ENCODE measurements at places on chromosomes 5 and 9. TPM values are rescaled to one million over a fixed set of nuclear protein-coding genes. Genes with fewer than 3 reads are reported as not detected.

CORO2A gene
- 7.2 TPM for total RNA-seq

SPRY4 gene
- 0.05 TPM for total RNA-seq

FST gene
- total RNA-seq = not detected

TMEM171 gene
- total RNA-seq = not detected

NOTCH1 gene
- 74.4 TPM for total RNA-seq

OCLN gene
- 3.9 TPM for total RNA-seq

ECM2 gene
- total RNA-seq = not detected

SGCD gene
- total RNA-seq = not detected

SOHLH1 gene
- total RNA-seq = not detected

FOXD4 gene
- 0.71 TPM for total RNA-seq

- DNase-seq = no peak
Observed at GRCh38 chr5:142527234-142527633, 158.7 kb downstream of the FGF1 start.

DNA sequence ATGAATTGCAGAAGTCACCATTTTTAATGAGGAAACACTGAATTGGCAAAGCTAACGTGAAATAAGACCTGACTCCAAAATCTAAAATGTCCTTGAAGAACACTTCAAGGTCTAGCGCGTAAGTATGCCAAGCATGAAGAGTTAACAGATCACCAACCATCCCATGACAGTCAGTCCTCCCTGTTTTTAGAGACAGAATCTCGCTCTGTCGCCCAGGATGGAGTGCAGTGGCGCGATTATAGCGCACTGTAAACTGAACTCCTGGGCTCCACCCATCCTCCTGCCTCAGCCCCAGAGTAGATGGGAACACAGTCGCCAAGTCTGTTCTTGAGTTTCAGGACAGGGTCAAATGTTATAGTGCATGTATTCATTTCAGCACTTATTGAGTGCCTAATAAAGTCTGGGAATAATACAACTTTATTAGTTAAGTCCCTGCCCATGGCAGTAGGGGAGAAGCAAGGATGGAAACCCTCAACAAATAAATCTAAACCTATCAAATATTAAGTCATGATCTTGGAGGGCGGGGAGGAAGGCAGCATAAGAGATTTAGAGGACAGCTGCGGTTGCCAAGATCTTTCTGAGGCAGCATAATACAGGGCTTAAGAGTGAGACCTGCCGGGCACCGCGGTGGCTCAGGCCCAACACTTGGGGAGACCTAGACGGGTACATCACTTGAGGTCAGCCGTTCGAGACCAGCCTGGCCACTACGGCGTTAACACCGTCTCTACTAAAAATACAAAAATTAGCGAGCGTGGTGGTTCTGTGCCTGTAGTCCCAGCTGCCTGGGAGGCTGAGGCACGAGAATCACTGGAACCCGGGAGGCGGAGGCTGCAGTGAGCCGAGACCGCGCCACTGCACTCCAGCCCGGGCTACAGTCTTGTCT is 1.1 kb downstream of the ATPSCKMT start:
- no peak for DNase-seq

GRCh38 chr5:143402017-143402552 is 1.4 kb downstream of the NR3C1 start:
- peak; percentile 44 for DNase-seq

- DNase-seq = no peak
Observed at GRCh38 chr5:125668884-125669283, 754.3 kb upstream of the GRAMD2B start.

GRCh38 chr5:1794901-1795290 is 4.7 kb downstream of the MRPL36 start:
- DNase-seq = no peak

DNA sequence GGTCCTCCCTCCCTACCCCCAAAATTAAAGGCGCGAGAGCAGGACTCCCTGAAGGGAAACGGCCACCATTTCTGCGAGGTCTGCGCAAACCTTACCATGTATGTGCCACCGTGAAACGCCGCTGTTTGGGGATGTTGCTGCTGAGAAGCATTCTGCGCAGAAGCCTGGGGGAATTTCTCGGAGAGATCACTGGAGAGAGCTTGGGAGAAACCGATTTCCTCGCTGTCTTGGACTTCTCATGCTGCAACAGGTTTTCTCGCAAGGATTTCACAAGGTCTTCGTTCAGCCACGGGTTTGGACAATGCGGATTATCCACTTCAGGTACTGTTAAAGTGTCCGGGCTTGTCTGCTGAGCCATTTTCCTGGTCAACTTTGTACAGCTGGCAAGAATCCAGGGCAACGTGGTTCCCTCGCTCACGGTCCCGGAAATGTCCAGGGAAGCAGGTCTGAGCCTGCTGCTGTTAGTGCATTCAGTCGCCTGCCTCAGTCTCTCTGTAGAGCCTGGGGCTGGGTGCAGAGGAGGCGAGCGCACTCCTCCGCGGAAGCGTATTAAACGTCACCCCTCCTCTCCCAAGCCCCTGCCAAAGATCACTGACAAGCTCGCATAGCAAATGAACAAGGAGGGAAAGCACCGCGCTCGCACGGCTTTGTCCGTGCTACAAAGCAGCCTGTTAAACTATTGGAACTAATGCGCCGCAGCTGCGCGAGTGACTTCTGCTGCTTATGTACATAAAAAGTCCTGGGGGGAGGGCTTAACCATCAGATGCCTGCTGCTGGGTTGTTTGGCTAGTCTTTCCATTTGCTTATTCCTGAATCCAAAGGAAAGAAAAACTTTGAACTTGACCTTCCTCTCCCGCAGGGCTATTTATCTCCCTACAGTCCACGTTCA is 125.1 kb downstream of the PDE4D start:
- DNase-seq = no peak

GRCh38 chr9:1707291-1707690 is 307.9 kb upstream of the SMARCA2 start:
- DNase-seq = no peak

GRCh38 chr9:14198841-14199455 is 115.0 kb downstream of the NFIB start:
- DNase-seq = no peak

GRCh38 chr5:11182441-11183080 is 421.5 kb upstream of the DAP start:
- no peak for DNase-seq

DNA sequence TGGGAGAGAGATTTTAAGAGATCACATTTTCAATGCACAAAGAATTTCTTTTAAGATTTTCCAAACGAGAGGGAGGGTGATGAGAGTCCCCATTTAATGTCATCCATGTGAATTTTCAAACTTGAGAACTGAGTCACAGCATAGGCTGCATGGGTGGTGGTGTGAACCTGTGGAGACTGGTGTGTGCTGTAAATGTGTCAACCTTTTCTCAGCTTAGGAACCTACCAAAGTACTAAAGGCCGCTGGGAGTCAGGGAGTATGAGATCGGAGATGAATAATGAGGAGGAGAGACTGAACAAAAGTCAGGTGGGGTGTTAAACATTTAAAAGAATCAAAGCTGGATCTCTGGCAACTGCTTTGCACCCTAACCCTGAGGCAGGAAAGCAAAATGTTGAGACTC is 7.5 kb downstream of the ALDH1A1 start:
- no peak for DNase-seq

DNA sequence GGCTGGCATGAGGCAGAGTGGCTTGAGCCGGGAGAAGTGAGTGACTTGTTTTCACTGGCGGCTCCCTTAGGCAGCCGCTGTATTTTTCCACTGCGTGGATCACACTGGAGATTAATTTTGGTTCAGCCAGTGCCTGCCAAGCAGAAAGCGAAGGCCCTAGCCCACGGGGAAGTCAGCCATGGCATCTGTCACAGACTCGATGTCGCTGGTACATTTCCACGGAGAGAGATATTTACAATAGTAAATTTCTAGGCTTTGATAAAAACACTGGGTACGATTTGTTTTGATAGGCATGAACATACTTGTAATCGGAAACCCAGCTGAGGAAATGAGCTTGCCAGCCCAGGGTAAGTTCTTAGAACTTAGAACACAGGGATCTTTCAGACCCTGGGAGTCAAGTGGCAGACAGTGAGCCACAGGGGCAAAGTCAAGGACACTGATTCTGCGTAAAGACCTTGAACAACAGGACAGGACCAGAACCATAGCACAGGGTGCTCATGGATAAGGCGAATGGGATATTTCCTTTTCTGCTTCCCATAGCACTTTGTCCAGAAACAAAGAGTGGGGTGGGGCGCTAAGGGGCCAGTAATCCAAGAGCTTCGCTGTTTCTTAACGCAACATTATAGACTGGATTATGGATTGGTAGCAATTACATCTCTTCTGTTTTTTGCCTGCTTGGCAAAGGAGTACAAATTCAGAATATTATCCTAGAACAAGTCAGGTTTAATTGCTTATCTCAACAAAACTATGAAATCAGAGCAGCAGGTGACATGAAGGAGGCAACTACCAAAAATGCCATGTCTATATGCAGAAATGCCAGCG is 4.5 kb downstream of the DUSP1 start:
- no peak for DNase-seq

GRCh38 chr9:121868626-121869025 is 217.2 kb downstream of the DAB2IP start:
- no peak for DNase-seq

DNA sequence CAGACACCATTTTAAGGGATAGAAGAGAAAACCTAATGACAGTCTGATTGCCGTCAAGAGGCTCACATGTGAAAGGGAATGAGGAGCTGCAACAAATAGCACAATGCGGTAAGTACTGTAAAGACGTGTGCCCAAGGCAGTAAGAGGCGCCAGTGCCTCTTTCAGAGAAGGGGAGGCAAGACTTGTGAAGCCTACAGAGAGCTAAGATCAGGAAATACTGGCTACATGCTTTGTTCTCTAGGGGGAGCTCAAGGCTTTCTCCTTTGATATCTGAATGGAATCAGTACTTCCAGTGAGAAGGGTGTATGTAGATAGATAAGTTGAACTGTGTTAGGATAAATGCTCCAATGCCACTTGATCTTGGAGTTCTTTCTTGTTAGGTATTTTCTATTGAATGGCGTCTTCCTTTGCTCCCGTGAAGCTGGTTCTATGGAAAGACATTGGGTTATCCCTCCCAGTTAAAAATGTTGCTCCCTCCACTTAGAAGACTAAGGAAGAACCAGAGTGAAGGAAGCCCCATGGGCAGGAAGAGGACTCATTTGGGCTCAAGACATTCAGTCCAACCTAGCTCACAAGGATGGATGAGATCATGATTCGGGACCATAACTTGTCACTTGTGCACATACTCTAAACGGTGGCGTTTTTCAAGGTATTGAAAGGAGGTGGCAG is 23.5 kb upstream of the ALDOB start:
- peak; percentile 33 for DNase-seq

- DNase-seq = no peak
Observed at GRCh38 chr5:113359419-113359818, 75.4 kb downstream of the TSSK1B start.

GRCh38 chr5:45521067-45521466 is 175.1 kb downstream of the HCN1 start:
- DNase-seq = no peak
